ENCODE measurements at places on chromosomes 16 and 17.

- no peak for DNase-seq
Measured at GRCh38 chr16:21959050-21959449, 5.9 kb downstream of the UQCRC2 start.

DNA sequence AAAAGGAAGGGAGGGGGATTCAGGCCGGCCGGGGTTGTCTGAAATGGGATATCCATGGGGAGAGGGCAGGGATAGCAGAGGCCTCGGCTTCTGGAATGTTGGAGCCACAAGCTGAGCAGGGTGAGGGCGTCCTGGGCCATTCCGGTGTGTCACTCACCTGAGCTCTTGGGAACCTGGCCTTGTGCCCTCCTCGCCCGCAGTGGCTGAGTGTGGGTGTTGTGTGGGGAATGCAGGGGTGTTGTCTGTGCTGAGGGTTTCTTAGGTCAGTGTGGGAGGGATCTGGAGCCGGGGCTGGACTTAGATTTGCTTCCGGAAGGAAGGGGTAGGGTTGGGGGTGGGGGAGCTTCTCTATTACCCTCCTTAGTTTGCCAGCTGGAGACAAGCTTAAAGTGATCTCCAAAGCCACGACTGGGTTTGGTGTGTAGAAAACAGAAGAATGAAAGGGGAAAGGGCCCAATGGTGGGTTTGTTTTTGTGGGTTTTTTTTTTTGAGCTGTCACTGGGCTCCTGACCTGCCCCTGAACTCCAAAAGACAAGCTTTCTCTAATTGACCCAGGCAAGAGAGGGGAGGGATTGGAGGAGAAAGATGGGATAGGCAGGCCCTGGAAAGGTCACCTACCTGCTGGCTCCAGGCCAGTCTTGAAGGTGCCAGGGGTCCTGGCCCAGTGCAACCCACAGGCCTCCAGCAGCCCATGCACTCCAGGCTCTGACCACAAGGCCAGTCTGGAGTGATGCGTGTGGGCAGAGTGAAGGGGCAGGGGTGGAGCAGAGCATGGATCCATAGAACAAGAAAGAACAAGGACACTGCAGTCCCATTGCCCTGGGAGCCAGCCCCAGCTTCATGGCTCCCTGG, at the start of gene SULT1A2:
TSS of gene SULT1A2 (minus strand) at position 211 of the 852 bp plus-strand sequence. CDS start 1,120 bp downstream, outside the sequence.
- no peak for DNase-seq

- DNase-seq = no peak
Measured at GRCh38 chr17:3744014-3744413, 20.3 kb downstream of the HASPIN start.

- no peak for DNase-seq
Measured at GRCh38 chr17:71638668-71639067, 482.2 kb upstream of the SOX9 start.

GRCh38 chr17:62692721-62693431, 65.4 kb downstream of the MRC2 start:
- DNase-seq = no peak

DNA sequence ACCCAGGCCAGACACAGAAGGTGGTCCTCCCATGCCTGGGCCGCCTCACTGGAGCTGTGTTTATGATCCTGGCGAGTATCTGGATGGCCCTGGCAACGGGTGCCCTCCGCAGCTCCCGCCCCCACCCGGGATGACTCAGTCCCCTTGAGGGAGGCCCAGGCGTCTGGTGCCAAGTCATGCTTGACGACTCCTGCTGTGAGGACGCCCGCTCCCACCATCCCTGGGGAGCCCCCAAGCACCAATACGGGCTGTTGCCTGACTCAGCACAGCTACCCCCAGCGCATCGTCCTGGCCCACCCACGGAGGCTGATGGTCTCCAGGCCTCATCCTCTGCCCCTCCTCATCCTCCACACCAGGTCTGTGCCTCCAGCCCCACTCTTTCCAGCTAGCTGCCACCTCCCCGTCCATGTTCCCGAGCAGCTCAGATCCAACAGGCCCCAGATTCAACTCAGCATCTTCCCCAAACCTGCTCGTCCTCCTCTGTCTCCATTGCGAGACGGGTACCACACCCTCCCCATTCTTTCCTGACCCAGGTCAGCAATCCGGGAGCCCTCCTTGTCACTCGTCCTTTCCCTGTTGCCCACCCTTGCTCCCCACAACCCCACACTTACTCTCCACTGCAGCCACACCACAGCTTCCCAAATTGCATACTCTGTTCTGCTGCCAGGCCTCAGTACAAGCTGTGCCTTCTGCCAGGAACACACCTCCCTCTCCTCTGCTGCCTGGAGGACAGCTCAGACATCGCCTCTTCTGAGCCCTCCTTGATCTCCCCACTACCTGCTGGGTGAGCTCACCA, 2.6 kb downstream of the CAMKK1 start:
- no peak for DNase-seq

DNA sequence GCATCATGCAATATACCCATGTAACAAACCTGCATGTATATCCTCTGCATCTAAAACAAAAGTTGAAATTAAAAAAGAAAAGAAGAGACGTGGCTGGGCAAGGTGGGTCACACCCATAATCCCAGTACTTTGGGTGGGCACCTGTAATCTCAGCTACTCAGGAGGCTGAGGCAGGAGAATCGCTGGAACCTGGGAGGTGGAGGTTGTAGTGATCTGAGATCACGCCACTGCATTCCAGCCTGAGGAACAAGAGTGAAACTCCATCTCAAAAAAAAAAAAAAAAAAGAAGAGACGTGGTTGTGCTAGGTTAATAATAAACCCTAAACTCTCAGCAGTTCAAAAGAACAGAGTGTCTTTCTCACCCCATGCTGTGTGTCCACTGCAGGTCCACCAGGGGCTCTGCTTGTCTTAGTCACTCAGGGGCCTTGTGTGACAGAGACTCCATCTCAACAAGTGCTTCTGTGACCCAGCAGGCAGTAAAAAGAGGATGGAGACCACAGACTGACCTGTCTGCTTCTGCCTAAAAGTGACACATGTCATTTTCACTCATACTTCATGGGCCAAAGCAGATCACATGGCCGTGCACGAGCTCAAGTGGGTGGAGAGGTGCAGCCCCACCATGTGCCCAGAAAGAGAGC, 22.3 kb upstream of the N4BP1 start:
- no peak for DNase-seq

- DNase-seq = no peak
Measured at GRCh38 chr16:83335076-83335475, 472.7 kb upstream of the HSBP1 start.

- DNase-seq = no peak
Measured at GRCh38 chr16:22092143-22092933, at the start of gene VWA3A. TSS of gene VWA3A (plus strand) at chr16:22092541. CDS start at chr16:22092638, 97 bp downstream.

DNA sequence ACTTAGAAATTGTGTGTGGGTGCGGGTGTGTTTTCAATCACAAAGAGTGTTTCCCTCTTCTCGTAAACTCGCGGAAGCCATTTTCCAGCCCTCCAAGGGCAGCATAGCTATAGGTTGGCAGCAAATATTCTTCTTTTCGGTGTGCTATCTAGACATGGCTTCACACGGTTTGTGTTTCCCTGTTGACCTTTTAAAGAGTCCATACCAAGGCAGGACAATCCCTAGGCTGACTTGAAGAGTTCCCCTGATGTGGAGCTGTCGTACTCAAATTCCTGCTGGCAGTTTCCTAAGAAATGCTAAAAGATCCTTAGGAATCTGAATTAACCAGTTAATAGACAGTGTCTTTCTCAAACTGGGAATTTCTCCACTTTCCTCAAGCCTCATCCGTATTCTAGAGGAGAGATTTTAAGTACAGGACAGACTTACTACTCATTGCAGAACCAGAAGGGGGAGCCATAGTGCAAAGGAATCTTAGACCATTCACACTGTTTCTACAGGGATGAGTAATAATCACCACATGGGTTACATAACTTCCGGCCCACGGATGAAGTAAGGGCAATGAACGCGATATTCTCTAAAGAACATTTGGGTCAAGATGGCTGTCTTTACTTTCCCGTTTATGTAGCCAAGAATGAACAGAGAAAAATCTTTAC, 288.6 kb upstream of the ELAC2 start:
- no peak for DNase-seq

Data from cortex of kidney (tissue), 1 donor.